Spleen (tissue), 13 donors: ENCODE measurements at places on chromosomes 6 and 20. TPM values are rescaled to one million over a fixed set of nuclear protein-coding genes. Genes with fewer than 3 reads are reported as not detected.
A peak's percentile ranks its signal among the peaks of the same experiment; 100 is the strongest.

GRCh38 chr6:79544939-79545450, 7.8 kb upstream of the LCA5 start:
- no peaks in the 10 kb centered on the region for H3K27me3 ChIP-seq
- peaks cover 18% of the 10 kb centered on the region for H3K4me1 ChIP-seq
- no peaks in the 10 kb centered on the region for H3K36me3 ChIP-seq
- peak overlapping the region; percentile 50 for H3K27ac ChIP-seq

DNA sequence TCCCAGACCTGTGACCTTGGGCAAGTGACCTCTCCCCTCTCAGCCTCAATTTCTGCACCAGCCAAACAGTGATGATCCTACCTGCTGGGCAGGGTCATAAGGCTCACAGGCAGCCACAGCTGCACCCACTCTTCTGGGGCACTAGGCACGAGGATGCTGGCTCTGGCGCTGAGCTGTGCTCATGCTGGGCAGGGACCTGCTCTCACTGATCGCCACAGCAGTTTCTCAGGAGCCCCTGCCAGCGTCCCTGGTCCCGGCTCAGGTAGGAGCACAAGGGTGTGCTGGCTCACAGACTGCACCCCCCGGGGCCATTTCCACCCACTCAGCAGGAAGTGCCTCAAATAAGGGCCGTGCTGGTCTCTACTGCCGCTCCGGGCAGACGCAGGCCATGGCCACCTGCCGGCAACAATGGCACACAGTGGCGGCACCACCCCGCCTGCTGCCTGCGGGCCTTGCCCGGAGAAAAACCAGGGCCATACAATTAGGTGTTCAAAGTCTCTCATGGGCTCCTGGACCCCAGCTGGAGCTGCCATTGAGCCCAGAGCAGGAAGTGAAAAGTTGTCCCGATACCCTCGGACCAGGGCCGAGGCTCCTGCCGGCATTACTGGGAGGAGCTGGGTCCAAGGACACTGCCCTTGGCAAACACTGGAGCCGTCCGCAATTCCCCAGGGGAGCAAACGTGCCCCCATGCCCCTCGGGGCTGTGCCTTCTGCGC, 4.6 kb upstream of the CABLES2 start:
- H3K27ac ChIP-seq, result no peak overlapping the region
- H3K36me3 ChIP-seq, result no peaks in the 10 kb centered on the region
- H3K27me3 ChIP-seq, result no peaks in the 10 kb centered on the region
- no peak for DNase-seq
- peaks cover 37% of the 10 kb centered on the region for H3K4me1 ChIP-seq
- H3K4me3 ChIP-seq, result no peak overlapping the region

DNA sequence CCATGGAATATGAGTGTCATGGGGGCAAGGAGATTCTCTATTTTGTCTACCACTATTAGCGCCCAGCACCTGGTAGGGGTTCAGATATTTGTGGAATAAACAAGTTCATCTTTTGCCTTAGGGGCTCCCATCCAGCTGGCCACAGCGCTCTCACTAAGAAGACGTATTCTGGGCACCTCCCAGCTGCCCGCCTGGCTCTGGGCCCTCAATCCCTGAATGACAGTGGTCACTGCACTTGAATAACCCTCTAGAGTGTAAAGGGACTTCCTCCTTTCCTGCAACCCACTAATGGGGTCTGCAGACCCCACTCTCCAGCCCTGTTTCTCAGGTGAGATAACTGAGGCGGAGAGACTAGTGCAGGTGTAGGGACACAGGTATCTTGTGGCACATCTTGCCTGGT, 36.2 kb downstream of the SNX5 start:
- no peaks in the 10 kb centered on the region for H3K27me3 ChIP-seq
- no peak overlapping the region for H3K27ac ChIP-seq
- H3K4me1 ChIP-seq, result peaks cover 12% of the 10 kb centered on the region
- no peaks in the 10 kb centered on the region for H3K36me3 ChIP-seq

GRCh38 chr20:10093087-10093591, 58.4 kb downstream of the ANKEF1 start:
- H3K4me1 ChIP-seq, result no peaks in the 10 kb centered on the region
- no peak for DNase-seq
- H3K36me3 ChIP-seq, result no peaks in the 10 kb centered on the region
- H3K27ac ChIP-seq, result no peak overlapping the region
- no peak overlapping the region for H3K4me3 ChIP-seq

- H3K27me3 ChIP-seq, result no peaks in the 10 kb centered on the region
- peak overlapping the region; percentile 74 for H3K27ac ChIP-seq
- H3K36me3 ChIP-seq, result no peaks in the 10 kb centered on the region
- no peak overlapping the region for H3K4me3 ChIP-seq
These were observed 26.5 kb downstream of the FYN start for GRCh38 chr6:111846492-111847409.

DNA sequence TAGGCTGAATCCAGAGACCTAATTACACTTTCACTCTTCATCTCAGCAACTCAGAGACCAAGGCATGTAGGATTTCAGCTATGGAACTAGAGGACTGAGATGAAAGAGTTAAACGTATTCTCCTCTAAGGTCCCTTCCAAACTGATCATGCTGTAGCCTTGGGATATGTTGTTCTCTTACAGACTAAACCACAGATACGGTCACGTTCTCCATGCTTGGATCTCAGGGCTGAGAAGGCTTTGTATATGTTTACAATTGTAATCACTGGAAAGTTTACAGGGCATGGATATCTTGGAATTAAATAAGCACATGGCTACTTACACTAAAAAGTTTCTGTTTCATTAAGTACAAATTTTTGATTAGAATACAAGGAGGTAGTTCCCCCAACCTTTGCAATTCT, 50.1 kb downstream of the PKIB start:
- no peaks in the 10 kb centered on the region for H3K36me3 ChIP-seq
- H3K27me3 ChIP-seq, result no peaks in the 10 kb centered on the region
- no peak overlapping the region for H3K27ac ChIP-seq
- no peak overlapping the region for H3K4me3 ChIP-seq
- no peak for DNase-seq

DNA sequence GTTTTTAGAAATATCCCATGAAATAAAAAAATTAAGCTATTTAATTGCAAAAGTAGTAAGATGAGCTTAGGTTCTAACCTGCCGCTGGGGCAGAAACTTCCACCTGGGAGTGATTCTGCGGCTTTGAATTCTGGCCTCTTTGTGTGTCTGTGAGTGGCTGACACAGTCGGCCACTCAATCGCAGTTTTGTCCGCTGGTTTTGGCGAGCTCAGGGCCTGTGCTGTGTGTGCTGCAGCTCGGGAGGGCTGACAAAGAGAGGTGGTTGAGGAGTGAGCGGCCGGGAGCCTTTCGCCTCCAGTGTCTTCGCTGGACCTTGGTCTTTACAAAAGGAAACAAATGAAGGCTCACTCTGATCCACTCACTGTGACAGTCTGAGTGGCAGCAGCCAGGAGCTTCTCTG, 128.4 kb downstream of the TIAM2 start:
- no peaks in the 10 kb centered on the region for H3K27me3 ChIP-seq
- H3K4me3 ChIP-seq, result no peak overlapping the region
- H3K36me3 ChIP-seq, result no peaks in the 10 kb centered on the region
- no peaks in the 10 kb centered on the region for H3K4me1 ChIP-seq

- no peaks in the 10 kb centered on the region for H3K36me3 ChIP-seq
- no peak overlapping the region for H3K27ac ChIP-seq
- H3K27me3 ChIP-seq, result no peaks in the 10 kb centered on the region
- DNase-seq, result no peak
- no peaks in the 10 kb centered on the region for H3K4me1 ChIP-seq
These were observed 28.4 kb downstream of the COL19A1 start for GRCh38 chr6:69894578-69895347.

DNA sequence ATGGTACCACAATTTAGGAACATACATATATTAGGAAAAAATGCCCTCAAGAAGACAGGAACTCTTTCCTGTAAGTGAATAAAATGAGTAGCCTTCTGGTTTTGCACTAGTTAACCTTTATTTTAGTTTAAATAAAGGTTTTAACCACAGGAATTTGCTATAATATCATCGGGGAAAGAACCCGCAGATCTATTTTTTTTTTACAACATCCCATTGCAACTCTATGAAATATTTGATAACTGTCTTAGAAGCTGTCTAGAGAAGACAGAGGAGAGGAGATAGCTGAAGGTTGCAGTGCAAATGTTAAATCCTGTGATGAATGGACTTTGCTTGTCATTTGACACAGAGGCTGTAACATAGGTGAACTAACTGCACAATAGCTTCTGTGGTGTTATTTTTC, 69.5 kb downstream of the TINAG start:
- no peaks in the 10 kb centered on the region for H3K36me3 ChIP-seq
- H3K4me1 ChIP-seq, result no peaks in the 10 kb centered on the region
- no peak for DNase-seq
- H3K27ac ChIP-seq, result no peak overlapping the region

- no peaks in the 10 kb centered on the region for H3K36me3 ChIP-seq
- no peak overlapping the region for H3K27ac ChIP-seq
- H3K27me3 ChIP-seq, result no peaks in the 10 kb centered on the region
- DNase-seq, result no peak
- no peak overlapping the region for H3K4me3 ChIP-seq
These were observed 149.8 kb downstream of the PAK5 start for GRCh38 chr20:9689041-9689440.

- H3K4me1 ChIP-seq, result peaks cover 14% of the 10 kb centered on the region
- no peak overlapping the region for H3K27ac ChIP-seq
- H3K27me3 ChIP-seq, result no peaks in the 10 kb centered on the region
- DNase-seq, result peak; percentile 69
These were observed 18.6 kb downstream of the RBM38 start for GRCh38 chr20:57409672-57410397.

DNA sequence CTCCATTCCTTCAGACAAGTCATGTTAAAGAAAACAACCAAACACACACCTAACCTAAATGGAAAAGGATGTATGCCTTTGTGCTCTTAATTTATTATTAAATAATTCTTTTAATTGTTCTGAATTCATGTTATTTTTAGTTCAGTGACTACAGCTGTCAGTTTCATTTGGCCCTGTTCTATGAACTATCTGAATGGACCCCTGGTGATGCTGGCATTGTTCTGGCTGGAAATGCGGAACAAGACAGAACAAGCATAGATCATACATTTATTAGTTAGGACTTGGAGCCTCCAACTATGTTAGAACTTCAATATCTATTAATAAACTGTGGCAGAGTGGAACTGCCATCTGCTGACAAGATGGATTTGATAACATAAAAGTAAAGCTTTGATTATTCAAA, 5.7 kb downstream of the MAP3K7 start:
- H3K27me3 ChIP-seq, result no peaks in the 10 kb centered on the region
- H3K27ac ChIP-seq, result no peak overlapping the region
- no peak overlapping the region for H3K4me3 ChIP-seq
- H3K4me1 ChIP-seq, result peaks cover 74% of the 10 kb centered on the region

The CALHM4 gene
- not detected for polyA plus RNA-seq

The GPX5 gene
- not detected for polyA plus RNA-seq

The RAB22A gene
- polyA plus RNA-seq, result 4.8 TPM

The HS3ST5 gene
- polyA plus RNA-seq, result not detected

The TPD52L1 gene
- polyA plus RNA-seq, result 3.0 TPM

The NKX2-4 gene
- not detected for polyA plus RNA-seq
